Activated CD8-positive, alpha-beta memory T cell treated with anti-CD3 and anti-CD28 coated beads for 48 hours (primary cell): ENCODE measurements at places on chromosomes 4 and X.

GRCh38 chr4:109171070-109171469, 131.4 kb downstream of the COL25A1 start:
- no peak for DNase-seq

DNA sequence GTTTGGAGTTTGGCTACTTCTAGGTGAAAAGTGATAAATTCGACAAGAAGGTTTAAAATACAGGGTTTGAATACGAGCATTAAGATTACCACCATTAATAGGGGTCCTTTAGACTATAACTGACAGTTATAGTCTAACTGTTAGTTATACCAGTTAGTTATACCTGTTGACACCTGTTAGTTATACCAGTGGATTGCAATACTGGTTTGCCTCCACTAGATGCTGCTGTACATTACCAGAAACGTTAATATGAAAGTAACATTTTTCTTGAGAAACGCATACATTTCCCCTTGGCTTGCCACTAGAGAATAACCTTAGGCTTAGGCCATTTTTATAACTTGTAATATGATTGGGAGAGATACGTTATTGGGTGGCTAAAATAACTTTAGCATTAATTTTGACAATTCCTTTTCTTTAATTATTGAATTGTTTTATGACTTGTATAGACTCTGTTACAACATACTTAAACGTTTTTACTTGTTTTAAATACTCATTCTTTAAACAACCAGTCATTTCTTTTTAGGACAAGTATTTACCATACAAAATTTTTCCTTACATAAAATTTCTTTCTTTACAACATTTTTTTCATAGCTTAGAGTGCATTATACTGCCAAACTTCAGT, 911.2 kb downstream of the FSTL5 start:
- DNase-seq: no peak

GRCh38 chr4:35423104-35423503, 821.2 kb downstream of the ARAP2 start:
- no peak for DNase-seq

DNA sequence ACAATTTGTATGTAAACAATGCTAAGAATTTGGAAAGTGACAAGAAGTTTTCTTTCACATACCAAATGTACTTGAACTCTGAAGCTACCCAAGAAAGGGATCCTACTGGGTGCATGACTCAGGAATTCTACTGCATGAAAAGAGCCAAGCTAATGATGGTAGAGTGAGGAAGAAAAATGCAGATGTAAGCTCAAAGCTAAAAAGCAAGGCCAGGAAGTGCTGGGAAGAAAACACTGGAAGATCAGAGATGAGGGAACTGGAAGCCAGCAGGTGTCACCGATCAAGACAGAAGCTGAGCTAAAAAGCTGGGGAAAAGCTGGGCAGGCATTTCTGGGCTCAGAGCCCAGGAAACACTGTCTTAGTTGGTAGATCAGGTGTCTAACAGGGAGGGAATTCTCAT, 449.1 kb downstream of the NKX6-1 start:
- no peak for DNase-seq

- no peak for DNase-seq
These were observed 75.3 kb upstream of the C1QTNF7 start for GRCh38 chr4:15352524-15352923.

GRCh38 chr4:173039617-173040577, 128.7 kb upstream of the GALNT7 start:
- DNase-seq: no peak

- no peak for DNase-seq
These were observed 594.2 kb downstream of the STPG2 start for GRCh38 chr4:97548943-97549583.

DNA sequence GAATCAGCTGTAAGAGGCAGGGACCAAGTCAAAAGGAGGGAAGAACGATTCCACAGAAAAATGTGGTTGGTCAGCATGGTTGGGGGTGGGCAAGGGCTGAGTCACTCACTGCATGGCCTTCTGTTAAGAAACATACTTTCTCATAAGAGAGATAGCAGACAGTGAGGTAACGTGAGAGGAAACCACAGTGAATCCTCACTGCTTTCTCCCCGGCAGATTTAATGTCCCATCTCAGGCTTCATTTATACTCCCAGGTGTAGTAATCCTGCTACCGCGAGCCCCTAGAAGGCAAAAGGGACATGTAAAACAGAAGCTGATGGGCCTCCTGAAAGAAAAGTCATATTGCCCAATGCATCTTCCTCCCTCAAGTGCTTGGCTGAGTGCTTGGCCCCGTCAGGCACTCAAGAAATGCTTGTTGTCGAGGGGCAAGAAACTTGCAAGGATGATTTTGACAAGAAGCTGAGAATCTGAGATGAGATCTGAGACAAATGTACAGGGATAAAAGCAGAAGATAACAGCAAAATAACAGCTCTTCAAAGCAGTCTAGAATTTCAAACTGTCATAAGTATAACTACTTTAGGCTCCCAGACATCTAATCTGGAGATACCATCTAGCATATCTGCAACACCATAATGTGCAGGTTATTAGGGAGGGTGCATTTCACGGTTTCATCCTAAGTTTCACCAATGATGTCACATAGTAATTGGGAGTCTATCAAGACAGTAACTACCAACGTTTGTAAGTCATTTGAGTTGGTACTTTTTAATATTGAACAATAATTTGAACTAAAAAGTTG, 40.2 kb downstream of the SH3KBP1 start:
- DNase-seq: no peak

- no peak for DNase-seq
These were observed 1.1 kb downstream of the ZCCHC18 start for GRCh38 chrX:104113222-104113965.

DNA sequence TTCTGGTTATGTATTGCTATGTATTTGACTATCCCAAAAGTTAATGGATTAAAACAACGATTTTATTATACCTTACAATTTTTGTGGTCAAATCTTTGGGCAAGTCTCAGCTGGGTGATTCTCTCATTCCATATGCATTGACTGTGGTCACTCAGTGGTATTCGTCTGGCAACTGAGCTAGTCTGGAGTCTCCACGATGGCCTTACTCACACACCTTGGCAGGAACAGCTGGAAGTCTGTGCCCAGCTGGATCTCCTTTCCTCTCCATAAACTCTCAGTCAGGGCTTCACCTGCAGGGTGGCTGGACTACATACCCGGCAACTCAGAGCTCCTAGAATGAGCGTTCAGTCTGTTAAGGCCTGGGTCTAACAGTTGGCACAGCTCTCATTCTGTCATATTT, 141.1 kb upstream of the WDFY3 start:
- no peak for DNase-seq

DNA sequence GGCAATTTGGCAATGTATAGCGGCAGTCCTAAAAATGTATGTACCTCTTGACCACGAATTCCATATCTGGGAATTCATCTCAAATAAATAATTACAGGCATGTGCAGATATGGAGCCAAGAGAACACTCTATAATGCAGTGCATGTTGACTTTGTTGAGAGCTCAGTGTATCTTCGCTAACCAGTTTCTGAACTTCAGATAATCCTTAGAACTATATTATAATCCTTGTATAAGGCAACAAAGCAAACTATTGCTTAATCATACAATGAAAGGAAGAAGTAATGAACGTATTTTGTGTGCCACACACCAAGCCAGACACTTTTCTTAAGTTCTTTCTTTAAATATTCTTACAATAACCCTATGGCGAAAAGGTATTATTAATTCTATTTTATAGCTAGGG, 168.5 kb downstream of the SMIM20 start:
- no peak for DNase-seq

GRCh38 chr4:53935780-53936179, 128.6 kb downstream of the CHIC2 start:
- DNase-seq: no peak

GRCh38 chrX:145405012-145405411, 157.7 kb downstream of the SPANXN1 start:
- no peak for DNase-seq

DNA sequence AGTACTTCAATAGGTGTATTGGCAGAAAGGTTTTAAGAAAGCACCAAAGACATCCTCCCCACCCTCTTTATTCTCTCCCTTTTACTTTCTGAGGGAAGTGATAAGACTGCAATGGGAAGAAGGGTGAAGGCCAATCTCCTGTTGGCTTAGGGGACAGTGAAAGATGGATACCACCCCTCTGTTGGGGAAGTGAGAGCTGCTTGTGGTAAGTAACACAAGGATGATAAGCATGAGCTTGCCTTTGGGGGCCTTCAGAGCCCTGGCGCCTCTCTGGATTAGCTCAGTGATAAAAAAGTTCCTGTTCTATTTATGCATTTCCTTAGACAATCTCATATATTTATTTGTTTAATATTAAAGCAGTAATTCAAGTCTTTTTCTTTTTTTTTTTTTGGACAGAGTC, 5.2 kb upstream of the KLF8 start:
- no peak for DNase-seq

DNA sequence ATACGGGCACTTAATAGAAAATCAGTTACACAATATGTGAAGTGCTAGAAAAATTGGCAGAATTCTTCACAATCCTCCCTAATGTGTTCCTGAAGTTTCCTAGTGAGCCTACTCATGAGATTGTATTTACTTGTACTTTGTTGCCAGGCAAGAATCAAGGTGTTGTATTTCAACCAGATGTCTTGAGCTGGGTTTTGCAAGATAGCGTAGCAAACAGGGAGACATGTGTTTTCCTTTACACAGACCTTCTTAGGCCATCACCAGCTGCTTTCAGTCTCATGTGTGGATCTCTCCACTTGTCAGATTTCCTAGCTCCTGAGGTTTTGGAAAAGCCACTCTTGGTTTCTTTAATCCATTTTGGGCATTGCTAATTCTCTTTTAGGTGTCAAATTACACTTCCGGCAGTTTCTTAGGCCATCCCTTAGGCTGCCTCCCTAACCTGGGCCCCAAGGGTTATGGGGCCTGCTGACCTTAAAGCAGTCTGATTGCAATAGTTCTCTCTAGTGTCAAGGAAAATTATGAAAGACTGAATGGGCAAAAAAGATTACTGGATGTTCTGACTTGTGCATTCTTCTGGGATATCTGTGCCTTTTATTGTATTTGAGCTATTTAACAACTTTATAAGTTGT, 12.2 kb upstream of the EDA start:
- no peak for DNase-seq

DNA sequence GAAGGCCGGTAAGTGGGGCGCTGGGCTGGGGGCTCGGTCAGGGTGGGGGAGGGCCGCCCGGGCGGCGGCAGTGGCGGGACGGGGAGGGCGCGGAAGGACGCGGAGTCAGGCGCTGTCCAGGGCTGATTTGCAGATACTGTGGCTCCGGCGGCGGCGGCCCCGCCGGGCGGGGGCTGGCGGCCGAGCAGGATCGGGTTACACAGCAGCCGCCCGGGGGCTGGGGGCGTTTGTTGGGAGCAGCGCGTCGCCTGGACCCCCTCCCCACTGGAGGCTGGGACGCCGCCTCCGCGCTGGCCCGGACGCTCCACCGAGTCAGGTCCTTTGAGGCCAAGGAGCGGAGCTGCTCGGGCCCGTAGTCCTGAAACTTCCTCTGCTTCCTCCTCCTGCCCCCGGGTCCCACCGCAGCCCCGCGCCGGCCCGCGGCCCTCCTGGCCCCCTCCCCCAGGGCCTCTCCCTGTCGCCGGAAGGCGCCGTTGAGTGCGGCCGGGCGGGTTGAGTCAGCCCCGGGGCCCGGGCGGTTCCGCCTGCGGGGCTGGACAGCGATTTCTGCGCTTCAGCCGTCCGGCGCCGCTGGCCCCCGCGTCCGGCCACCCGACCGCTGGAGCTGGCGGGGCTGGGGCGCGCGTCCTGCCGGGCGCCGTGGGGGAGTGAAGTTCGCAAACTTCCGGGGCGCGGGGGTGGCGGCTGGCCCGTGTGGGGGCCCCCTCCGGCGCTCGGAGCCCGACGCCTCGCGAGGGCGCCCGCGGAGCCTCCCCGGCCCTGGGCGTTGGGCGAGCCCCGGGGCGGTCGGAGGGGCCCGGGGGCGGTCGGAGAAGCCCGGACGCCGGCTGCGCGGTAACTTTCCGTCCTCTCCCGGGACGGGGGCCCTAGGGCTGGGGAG, 746 bp downstream of the REST start:
- DNase-seq: peak; percentile 41

DNA sequence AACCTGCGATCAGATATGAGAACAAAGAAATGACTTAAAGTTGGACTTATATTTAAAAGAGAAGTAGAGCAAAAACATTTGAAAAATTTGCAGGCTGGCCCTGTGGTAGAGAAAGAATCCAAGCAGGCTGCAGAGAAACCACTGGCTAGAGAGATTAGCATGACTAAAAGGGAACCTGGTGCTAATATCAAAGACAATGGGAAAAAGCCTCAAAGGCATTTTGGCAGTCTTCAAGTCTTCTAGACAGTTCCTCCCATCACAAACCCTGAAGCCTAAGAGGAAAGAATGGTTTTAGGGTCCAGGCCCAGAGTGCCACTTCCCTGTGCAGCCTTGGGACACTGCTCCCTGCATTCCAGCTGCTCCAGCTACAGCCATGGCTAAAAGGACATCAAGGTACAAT, 33.4 kb downstream of the KCTD8 start:
- DNase-seq: no peak

- DNase-seq: no peak
These were observed 158.4 kb downstream of the PDHA2 start for GRCh38 chr4:95998311-95998710.

GRCh38 chr4:139761461-139761860, 95.8 kb downstream of the MGST2 start:
- DNase-seq: no peak

GRCh38 chr4:112509243-112510141, 6.5 kb downstream of the NEUROG2 start:
- no peak for DNase-seq

- no peak for DNase-seq
These were observed 22.9 kb upstream of the ANK2 start for GRCh38 chr4:113026556-113026955.

GRCh38 chr4:42278709-42279324, 118.5 kb upstream of the SHISA3 start:
- DNase-seq: no peak

GRCh38 chr4:151801547-151802516, 41.0 kb upstream of the GATB start:
- DNase-seq: peak; percentile 10

GRCh38 chr4:182653596-182653995, 263.6 kb downstream of the DCTD start:
- DNase-seq: no peak

DNA sequence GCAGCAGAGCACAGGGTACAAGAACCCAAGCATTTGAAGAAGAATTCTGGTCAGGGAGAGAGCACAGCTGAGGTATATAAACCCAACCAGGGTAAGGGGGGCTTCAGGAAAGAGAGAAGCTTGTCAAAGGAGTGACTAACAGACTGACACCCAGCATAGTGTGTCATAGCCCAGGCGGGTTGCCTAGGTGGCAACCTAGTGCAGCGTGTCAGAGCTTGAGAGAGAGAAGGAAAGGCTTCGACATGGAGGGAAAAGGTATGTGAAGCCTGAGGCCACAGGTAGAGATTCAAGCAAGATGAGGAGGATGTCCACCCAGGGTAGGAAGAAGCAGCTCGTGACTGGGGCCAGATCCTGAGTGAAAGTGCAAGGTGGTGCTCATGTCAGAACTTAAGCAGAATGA, 8.5 kb upstream of the ANTXR2 start:
- no peak for DNase-seq

GRCh38 chrX:11768039-11768438, 10.0 kb downstream of the MSL3 start:
- DNase-seq: no peak
